Stimulated activated CD8-positive, alpha-beta memory T cell treated with anti-CD3 and anti-CD28 coated beads, Interleukin-4, amount 100 ng/mL, for 1 hour (primary cell): ENCODE measurements at places on chromosomes 2 and 18.

GRCh38 chr2:9918275-9918674, 33.2 kb upstream of the GRHL1 start:
- DNase-seq: no peak

DNA sequence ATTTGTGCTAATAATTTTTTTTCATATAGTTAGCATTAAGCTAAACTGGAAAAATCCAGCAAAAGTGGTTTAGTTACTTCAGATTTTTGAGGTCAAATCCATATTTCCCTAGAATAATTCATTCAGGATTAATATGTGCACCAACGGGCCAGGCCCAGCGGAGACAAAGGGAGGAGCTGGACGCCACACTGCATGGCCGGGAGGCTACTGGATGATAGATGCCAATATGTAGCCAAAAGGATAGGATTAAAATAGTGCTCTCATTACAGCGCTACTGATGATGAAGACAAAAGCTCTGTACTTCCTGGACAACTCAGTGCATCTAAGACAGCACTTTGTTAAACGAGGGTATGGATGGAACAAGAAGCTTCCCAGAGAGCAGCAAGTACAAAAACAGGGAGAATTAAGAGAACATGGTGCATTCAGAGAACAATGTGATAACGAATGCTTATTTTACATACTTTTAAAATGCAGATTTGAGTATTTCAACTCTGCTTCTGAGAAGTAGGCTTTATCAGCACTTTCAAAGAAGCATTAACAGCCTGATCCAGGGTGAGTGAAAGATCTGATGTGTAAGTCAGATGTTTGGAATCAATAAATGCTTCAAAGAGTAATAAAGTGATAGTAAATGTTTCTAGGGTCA, 39.8 kb downstream of the PPP4R1 start:
- DNase-seq: no peak

GRCh38 chr2:41892476-41892875, 155.3 kb upstream of the PKDCC start:
- DNase-seq: no peak

DNA sequence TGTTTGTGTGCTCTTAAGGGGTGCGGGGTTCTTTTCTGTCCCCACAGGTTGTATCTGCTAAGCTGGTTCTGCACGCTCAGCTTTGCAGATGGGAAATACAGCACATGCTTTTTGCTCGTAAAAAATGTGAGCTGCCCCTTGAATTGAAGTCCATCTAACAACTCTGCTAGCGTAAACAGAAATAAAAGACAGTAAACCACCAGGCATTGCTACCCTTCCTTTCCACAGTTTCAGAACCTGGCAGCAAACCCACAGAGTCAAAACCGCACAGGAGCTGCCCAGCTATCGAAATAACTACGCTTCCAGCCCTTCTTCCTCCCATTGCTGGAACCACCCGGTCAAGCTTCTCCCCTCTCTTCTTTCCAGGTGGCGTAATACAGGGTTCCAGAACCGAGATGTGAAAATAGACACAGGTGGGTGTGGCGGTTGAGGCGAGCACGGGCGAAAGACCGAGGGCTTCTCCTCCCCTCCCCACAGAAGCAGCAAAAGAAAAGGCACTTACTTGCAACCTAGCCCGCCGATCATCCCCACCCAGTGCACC, 479 bp downstream of the SCN9A start:
- no peak for DNase-seq

GRCh38 chr2:190970160-190970559, 43.8 kb downstream of the STAT1 start:
- no peak for DNase-seq

- DNase-seq: no peak
Measured at GRCh38 chr2:94997981-94998930, 27.3 kb upstream of the MAL start.

DNA sequence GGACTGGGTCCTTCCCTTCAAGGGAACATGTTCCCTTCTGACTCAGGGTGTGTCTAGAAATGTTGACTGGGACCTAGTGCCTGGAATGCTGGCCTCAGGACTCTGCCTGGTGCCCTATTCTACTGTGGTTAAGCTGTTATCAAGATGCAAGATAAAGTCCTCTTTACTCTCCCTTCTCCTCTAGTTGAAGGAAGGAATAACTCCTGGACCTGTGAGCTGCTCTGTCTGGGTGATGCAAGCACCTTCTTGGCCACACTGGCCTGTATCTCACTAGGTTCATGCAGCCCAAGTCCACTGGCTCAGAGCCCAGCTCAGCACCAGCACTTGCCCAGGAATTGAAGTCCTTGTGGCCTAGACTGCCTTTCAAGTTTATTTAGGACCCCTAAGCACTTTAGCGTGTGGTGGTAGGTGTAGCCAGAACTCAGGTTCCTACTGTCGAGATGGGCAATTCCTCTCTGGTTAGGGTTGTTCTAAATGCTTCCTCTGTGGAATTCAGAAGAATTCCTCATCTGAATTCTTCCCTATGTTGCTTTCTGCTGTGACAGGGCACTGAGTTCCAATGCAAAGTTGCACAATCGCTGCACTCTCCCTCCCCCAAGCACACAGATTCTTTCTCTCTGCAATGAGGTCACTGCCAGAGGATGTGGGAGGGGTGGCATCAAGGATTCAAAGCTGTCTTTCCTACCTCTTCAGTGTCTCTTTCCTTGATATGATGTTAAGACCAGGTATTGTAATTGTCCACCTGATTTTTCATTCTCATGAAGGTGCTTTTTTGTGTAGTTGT, 54.7 kb downstream of the VWC2L start:
- no peak for DNase-seq
